ENCODE measurements at places on chromosomes 7 and 10. TPM values are rescaled to one million over a fixed set of nuclear protein-coding genes. Genes with fewer than 3 reads are reported as not detected.

The TAS2R3 gene
- 0.56 TPM for total RNA-seq

The TDRD1 gene
- 0.37 TPM for total RNA-seq

The FAM25C gene
- not detected for total RNA-seq

The GAD2 gene
- total RNA-seq = not detected

The CPVL gene
- total RNA-seq = 0.47 TPM

The TYW1B gene
- 7.3 TPM for total RNA-seq

The NDUFB8 gene
- 166 TPM for total RNA-seq

The ZWINT gene
- total RNA-seq = 3.4 TPM

DNA sequence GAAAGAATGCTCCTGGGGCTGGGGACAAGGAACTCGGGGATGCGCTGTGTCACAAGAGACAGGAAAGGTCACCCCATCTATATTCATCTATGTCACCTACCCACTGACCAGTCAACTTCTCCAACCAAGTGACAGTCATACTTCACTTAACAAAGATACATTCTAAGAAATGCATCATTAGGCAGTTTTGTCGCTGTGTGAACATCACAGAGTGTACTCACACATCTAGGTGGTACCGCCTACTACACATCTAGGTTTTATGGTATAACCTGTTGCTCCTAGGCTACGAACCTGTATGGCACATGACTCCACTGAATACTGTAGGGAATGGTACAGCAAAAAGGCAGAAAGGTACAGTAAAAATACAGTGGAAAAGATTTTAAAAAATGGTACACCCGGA lies 3.8 kb upstream of the ADAM12 start:
- no peak overlapping the region for H3K27ac ChIP-seq
- DNase-seq = no peak
- H3K36me3 ChIP-seq = no peaks in the 10 kb centered on the region
- peaks cover 2% of the 10 kb centered on the region for H3K4me1 ChIP-seq

DNA sequence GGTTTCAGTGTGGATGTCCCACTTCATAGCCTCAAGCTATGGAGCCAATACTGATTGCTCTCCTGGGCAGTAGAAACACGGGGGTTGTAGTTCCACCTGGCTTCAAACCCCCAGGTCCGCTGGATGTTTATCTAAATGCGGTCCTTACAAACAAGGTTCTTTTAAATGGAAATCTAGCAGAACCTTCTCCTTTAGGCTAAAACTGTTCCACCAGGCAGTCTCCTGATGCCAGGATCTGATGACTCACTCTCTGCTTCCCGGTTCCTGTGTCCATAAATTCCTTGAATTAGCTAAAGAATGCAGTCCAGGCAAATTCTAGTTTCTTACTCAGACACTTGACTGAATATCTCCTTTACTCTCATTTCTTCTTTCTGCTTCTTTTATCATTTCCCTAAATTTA lies 108.4 kb upstream of the FAM3C start:
- no peak for DNase-seq
- H3K27me3 ChIP-seq = no peaks in the 10 kb centered on the region
- H3K4me1 ChIP-seq = no peaks in the 10 kb centered on the region
- H3K27ac ChIP-seq = no peak overlapping the region
- no peaks in the 10 kb centered on the region for H3K36me3 ChIP-seq

DNA sequence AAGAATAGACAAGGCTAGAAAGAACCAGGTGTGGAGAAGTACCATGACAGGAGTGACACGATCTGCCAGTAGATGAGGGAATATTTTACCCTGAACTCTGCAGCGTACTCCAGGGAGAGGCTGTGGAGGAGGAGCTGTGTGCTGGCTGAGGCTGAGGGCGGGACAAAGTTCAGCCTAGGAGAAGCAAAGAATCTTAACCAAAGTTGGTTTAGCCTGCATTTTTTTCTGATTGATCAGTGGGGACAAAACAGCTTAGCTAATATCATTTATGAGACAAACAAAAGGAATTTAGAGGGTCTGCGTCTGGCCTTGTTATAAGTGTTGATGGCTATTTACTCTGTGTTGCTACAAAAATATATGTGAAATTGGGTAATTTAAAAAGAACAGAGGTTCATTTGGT lies 5.2 kb upstream of the NPSR1 start:
- no peak for DNase-seq
- H3K4me1 ChIP-seq = no peaks in the 10 kb centered on the region
- no peaks in the 10 kb centered on the region for H3K27me3 ChIP-seq
- H3K36me3 ChIP-seq = no peaks in the 10 kb centered on the region
- H3K4me3 ChIP-seq = no peak overlapping the region
- H3K27ac ChIP-seq = no peak overlapping the region

GRCh38 chr7:158646766-158647474 lies 57.7 kb downstream of the NCAPG2 start:
- no peak overlapping the region for H3K4me3 ChIP-seq
- peaks cover 11% of the 10 kb centered on the region for H3K36me3 ChIP-seq
- DNase-seq = no peak
- no peaks in the 10 kb centered on the region for H3K27me3 ChIP-seq
- no peak overlapping the region for H3K27ac ChIP-seq

GRCh38 chr7:135599471-135599870 lies 41.8 kb downstream of the NUP205 start:
- no peaks in the 10 kb centered on the region for H3K4me1 ChIP-seq
- no peak overlapping the region for H3K4me3 ChIP-seq
- peaks cover 6% of the 10 kb centered on the region for H3K36me3 ChIP-seq
- H3K27ac ChIP-seq = no peak overlapping the region
- no peaks in the 10 kb centered on the region for H3K27me3 ChIP-seq

DNA sequence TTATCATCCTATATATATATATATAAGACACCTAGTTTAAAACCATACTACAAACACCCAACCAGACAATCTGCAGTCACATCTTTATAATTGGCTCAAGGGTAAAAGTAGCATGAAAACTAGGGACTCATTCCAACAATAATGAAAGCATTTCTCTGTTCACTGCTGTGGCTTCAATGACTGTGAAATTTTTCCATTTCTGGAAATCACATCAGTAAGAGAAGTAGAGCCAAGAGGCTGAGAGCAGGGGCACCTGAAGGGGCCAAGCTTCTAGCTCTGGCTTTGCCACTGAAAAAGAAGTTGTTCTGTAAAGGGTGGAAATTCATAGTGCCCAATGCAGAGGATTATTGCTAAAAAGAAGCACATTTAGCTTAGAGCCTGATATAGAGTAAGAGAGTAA lies 158.6 kb upstream of the GLI3 start:
- no peaks in the 10 kb centered on the region for H3K4me1 ChIP-seq
- no peak overlapping the region for H3K4me3 ChIP-seq
- H3K36me3 ChIP-seq = no peaks in the 10 kb centered on the region
- no peak for DNase-seq
- H3K27ac ChIP-seq = no peak overlapping the region

- H3K27me3 ChIP-seq = no peaks in the 10 kb centered on the region
- no peak for DNase-seq
- no peaks in the 10 kb centered on the region for H3K4me1 ChIP-seq
- no peak overlapping the region for H3K4me3 ChIP-seq
- no peaks in the 10 kb centered on the region for H3K36me3 ChIP-seq
Measured at GRCh38 chr7:125465527-125465926, 535.9 kb upstream of the POT1 start.

DNA sequence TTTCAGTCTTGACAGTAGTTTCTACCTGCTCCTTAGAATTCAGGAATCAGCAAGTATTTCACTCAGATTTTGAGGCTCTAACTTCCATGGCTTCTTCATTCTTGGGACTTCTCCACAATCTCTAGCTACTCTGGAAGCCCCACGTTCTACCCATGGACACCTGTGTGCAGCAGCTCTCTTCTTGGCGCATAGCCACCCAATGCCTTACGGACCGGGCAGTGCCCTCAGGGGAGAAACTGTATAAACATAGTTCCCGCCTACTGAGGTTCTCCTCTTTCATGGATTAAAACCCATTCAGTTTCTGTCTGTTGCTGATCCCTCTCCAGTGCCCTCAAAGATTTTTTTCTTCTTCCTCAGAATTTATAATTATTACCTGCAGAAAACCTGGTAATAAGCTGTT lies 177.1 kb downstream of the SORCS1 start:
- H3K27me3 ChIP-seq = no peaks in the 10 kb centered on the region
- no peaks in the 10 kb centered on the region for H3K4me1 ChIP-seq
- DNase-seq = no peak
- H3K36me3 ChIP-seq = no peaks in the 10 kb centered on the region
- no peak overlapping the region for H3K4me3 ChIP-seq

DNA sequence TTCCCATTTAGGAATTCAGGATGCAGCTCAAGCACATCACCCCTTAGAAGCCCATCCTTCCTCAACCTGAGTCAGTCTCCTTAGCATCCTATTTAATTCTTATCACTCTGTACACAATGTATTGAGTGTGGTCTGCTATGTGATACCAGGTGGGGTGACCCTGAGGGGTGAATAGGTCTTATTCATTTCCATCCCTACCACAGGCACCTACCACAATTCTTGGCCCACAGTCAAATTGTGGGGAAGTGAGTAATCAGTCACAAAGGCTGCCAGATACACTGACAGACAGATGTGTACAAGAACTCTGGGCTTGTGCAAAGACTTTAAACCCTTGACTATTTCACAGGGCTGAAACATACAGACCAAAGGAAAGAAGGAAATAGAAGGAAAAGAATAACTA lies 560.5 kb downstream of the PARD3 start:
- no peak overlapping the region for H3K27ac ChIP-seq
- H3K27me3 ChIP-seq = no peaks in the 10 kb centered on the region
- DNase-seq = no peak
- peaks cover 3% of the 10 kb centered on the region for H3K4me1 ChIP-seq
- H3K4me3 ChIP-seq = no peak overlapping the region
- H3K36me3 ChIP-seq = no peaks in the 10 kb centered on the region
